Tongue (tissue), 3 donors: ENCODE measurements at places on chromosomes 7 and 10. TPM values are rescaled to one million over a fixed set of nuclear protein-coding genes. Genes with fewer than 3 reads are reported as not detected.

ASB10 gene
- 4.9 TPM for total RNA-seq

DNA sequence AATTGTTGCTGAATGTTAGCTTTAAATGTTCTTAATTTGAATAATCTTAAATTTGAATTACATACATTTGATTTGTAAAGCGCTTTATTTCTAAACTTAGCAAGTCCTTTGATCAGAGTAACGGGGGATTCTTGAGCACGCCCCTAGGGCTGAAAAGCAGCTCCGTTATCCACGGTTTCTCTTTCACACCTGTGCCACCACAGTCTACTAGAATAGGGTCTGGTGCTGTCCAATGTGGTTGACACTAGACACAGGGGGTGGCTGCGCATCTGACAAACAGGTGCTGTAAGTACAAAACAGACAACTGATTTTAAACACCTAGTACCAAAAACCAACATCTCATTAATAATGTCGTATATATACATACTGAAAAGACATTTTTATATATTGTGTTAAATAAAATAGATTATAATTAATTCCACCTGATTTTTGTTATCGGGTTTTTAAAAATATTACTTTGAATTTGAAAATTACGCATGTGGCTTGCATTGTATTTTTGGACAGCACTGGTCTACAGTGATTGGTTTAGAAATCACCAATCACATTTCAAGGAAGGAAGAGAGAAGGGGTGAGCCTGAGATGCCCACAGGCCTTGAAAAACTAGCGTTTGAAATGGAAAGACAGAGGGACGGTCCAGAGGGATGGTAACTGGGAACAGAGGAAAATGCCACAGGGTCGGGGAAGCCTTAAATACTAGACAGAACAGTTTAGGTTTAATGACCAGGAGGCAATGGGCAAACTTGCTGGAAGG is 7.3 kb downstream of the SEPHS1 start:
- no peak for DNase-seq

GRCh38 chr7:50415844-50416364 is 34.2 kb downstream of the FIGNL1 start:
- DNase-seq: no peak

DNA sequence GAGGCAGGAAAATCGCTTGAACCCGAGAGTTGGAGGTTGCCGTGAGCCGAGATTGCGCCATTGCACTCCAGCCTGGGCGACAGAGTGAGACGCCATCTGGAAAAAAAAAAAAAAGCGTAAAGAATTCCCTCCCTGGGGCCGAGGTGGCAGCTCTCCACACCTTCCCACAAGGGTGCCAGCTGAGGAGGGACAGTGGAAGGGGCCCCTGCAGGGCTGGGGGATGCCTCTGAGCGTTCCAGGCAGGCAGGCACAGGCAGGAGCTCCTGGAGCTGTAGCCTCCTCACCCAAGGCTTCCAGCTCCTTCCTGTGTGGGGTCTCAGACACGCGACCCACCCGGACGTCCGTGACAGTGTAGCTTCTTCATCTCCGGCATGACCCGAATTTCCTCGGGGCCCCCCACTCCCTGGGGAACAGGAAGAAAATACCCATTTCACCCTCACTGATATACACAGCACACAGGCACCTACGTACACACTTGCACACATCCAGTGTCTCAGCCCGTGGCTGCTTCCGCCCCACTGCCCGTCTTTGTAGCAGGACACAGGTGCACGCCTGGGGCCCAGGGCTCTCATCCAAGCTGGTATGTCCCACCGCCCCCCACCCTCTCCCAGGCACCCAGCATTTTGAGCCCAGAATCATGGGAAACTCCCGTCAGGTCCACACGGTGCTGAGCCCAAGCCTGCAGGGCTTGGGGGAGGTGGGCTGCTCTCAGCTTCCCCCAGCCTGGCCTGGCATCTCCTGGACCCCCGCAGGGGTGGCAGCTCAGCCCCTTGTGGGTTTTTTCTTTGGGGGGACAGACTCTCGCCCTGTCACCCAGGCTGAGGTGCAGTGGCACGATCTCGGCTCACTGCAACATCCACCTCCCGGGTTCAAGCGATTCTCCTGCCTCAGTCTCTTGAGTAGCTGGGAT is 25.7 kb downstream of the GRIFIN start:
- no peak for DNase-seq

CPA1 gene
- 2.9 TPM for total RNA-seq

CLCN1 gene
- 3.1 TPM for total RNA-seq

DNA sequence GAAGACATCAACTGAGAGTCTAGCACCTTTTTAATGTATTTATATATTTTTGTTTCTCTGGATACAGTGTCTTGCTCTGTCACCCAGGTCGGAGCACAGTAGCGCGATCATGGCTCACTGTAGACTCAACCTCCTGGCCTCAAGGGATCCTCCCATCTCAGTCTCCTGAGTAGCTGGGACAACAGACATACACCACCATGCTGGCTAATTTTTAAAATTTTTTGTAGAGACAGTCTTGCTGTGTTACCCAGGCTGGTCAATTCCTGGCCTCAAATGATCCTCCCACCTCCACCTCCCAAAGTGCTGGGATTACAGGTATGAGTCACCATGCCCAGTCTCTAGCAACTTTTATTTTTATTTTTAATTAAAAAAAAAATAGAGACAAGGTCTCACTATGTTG is 51.4 kb upstream of the ANLN start:
- DNase-seq: no peak

DNA sequence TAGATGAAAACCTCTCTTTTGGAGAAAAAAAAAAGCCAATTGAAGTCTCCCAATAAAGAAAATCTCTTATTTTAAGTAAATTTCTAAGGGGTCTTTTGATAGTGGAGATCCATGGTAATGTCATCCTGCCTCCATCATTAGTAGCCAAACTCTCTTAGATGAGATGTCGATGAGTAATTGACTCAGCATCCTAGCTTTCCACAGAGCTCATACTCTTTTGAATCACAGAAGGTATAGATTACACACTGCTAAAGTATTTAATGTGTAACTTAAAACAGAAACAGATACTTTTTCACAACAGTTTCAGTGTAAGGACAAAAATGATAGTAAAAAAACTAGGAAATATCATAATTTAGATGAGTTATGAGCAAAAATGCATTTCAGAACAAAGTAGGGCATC is 19.4 kb downstream of the MAGI2 start:
- no peak for DNase-seq

DNA sequence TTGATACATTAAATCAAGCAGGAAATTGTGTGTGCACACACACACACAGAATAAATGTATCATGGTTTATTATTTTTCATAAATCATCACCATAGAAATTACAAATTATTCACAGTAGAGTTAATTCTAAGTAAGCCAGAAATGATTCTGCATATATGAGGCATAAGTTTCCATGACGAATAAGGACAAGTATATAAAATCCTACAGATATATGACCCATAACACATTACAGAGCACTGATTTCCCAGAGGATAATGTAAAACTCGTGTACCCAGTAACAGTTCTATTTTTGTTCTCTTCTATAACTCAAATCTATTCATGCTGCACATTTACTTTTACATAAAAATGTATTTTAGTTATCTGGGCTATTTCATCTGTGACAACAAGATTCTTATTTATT is 169.7 kb downstream of the LRRTM3 start:
- DNase-seq: peak; percentile 60

DNA sequence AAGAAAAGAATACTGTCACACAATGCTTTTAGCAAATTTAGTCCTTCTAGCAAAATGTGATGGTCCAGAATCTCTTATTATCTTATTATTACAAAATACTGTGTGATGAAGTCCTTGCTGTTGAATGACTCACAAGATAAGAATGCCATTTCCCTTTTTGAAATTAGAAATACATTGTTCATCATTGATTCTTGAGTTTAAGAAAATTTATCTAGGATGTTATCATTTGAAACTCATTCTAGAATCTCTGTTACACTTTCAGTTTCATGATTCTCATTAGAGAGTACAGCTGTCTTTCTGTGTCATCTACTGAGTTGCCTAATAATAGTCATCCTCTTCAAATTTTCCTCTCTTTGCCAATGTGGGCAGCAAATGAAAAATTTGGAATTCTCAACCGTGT is 9.6 kb downstream of the ZKSCAN5 start:
- no peak for DNase-seq

- no peak for DNase-seq
Observed at GRCh38 chr7:51326656-51327286, 10.2 kb upstream of the COBL start.

FAM237B gene
- not detected for total RNA-seq

GRCh38 chr7:70506434-70506833 is 625.5 kb upstream of the GALNT17 start:
- peak; percentile 72 for DNase-seq

GRCh38 chr7:140607441-140607989 is 33.1 kb downstream of the DENND2A start:
- peak; percentile 87 for DNase-seq

DNA sequence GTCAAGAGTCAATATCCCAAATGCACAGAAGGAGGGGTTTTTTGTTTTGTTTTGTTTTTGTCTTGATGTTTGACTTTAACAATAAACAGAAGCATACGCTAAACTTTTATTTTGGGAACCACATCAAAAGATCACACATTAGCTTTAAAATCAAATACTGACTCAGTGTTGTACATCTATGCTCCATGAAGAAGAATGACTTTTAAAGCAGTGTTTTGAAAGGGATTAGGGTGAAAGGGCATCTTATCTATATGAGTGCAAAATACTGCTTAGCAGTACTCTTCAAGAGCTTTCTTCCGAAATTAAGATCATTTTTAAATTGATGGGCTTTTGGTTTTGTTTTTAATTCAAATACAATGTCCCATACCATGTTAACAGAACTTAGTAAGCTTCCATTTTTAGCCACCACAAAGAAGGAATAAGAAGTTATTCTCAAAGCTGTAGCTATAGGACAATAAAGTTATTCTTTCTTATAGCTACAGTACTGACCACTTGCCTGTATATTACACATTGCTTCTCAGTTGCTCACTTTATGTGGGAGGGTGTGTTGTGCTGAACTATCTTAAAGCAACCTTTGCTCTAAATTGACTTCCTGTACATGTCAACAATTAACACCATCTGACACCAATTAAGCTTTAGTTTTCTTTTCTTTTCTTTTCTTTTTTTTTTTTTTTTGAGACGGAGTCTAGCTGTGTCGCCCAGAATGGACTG is 144.3 kb upstream of the KAT6B start:
- no peak for DNase-seq

- no peak for DNase-seq
Observed at GRCh38 chr7:27202862-27203134, 2.9 kb upstream of the HOXA13 start.

MYH16 gene
- total RNA-seq: not detected

PRSS1 gene
- total RNA-seq: not detected

DNA sequence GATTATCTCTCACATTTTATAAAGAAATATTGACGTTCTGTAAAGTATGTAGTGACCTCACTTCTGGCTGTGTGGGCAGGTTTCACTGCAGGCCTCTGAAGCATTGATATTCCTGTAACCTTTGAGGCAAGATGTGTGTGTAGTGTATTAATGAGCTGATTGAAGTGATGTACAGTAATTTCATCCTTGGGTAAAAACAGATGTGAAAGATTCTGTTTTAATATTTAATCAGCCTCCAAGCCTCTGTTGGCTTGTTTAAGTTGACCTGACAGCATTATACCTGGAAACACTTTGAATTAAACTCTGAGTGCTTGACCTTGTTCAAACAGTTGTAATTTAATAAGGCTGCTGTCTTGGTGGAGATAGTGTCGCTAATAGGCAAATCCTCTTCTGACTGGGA is 74.9 kb downstream of the KAT6B start:
- no peak for DNase-seq

- no peak for DNase-seq
Observed at GRCh38 chr7:32803406-32804141, 88.0 kb downstream of the KBTBD2 start.

- no peak for DNase-seq
Observed at GRCh38 chr7:93145354-93145753, 2.8 kb downstream of the SAMD9L start.

CRPPA gene
- total RNA-seq: 6.9 TPM

- no peak for DNase-seq
Observed at GRCh38 chr7:82268632-82269031, 174.9 kb downstream of the CACNA2D1 start.
